Adrenal gland (tissue), 19 donors: ENCODE measurements at places on chromosomes 11 and 22. TPM values are rescaled to one million over a fixed set of nuclear protein-coding genes. Genes with fewer than 3 reads are reported as not detected.

DNA sequence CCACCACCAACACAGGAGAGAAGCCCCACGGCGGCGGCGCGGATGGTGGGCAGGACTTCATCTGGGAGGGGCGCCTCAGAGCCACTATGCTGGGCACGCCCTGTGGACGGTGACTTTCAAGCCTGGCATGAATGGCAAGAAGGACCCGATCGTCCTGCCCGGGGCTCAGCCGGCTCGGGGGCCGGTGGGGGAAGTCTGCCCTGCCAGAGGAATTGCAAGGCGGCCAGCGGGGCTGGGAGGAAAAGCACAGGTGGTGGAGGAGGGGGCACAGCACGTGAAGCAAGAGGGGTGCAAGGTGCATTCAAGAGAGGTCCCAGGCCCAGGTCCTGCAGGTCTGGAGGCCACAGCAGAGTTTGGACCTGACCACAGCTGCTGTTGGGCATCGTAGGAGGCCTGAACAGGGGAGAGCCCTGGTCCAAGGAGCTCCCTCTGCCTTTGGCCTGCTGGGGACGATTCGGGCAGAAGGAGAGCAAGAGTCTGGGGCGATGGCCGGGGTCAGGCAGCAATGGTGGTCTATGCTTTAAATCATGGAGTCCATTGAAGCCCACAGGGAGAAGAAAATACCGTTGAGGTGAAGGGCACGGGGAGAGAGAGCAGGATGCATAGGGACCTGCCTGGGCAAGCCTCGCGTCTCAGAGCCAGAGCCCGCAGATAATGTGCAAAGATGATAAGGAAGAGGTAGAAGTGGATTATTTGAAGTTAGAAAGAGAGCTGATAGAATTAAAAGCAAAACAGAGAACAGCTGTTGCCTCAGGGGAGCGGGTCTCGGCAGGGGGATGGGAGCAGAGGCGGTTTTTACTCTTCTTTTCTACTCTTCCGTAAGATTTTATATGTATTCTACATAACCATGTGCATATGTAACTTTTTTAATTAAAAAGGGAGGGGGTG is 82.6 kb upstream of the SHISAL1 start:
- no peak overlapping the region for H3K27ac ChIP-seq
- H3K36me3 ChIP-seq: no peaks in the 10 kb centered on the region
- DNase-seq: peak; percentile 1
- H3K4me3 ChIP-seq: no peak overlapping the region
- no peaks in the 10 kb centered on the region for H3K27me3 ChIP-seq

BIK gene
- 2.1 TPM for total RNA-seq

GRCh38 chr11:10017911-10018310 is 276.1 kb downstream of the SBF2 start:
- no peak overlapping the region for H3K4me3 ChIP-seq
- no peak for DNase-seq
- H3K27me3 ChIP-seq: no peaks in the 10 kb centered on the region

GRCh38 chr11:119536801-119537200 is 113.8 kb upstream of the THY1 start:
- no peak for DNase-seq
- no peaks in the 10 kb centered on the region for H3K27me3 ChIP-seq
- H3K4me1 ChIP-seq: no peaks in the 10 kb centered on the region
- no peaks in the 10 kb centered on the region for H3K36me3 ChIP-seq

DNA sequence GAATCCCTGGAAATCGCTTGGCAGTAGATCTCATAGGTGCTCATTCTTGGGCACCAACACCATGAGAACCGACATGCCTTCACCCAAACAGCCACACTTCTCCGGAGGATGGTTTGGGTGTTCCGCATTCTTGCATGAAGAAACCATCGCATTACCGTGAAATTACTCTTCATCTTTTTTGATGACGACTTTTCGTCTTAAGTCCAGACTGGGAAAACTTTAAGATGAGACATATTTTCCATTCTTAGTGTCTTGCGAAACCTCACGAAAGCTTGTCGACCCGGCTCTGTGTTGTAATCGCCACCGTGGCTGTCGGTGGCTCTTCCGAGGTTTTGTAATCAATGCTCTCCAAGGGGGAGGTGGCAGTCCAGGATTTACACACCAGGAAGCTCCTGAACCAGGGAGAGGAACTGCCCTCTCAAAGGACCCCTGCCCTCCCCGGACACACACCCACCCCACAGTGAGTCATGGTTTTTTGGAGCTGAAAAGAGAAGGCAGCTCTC is 1.7 kb downstream of the TOM1 start:
- no peaks in the 10 kb centered on the region for H3K27me3 ChIP-seq
- H3K27ac ChIP-seq: peak overlapping the region; percentile 92
- no peak overlapping the region for H3K4me3 ChIP-seq
- DNase-seq: peak; percentile 88
- H3K4me1 ChIP-seq: peaks cover 43% of the 10 kb centered on the region

- H3K27me3 ChIP-seq: no peaks in the 10 kb centered on the region
- peak; percentile 23 for DNase-seq
- H3K27ac ChIP-seq: peak overlapping the region; percentile 85
- H3K4me3 ChIP-seq: peak overlapping the region; percentile 91
- H3K36me3 ChIP-seq: peaks cover 29% of the 10 kb centered on the region
These were observed 497 bp upstream of the SSRP1 start for GRCh38 chr11:57336111-57336666.

TTC28 gene
- 26.7 TPM for total RNA-seq

SCARF2 gene
- total RNA-seq: 10.3 TPM

MAML2 gene
- total RNA-seq: 7.0 TPM

DNA sequence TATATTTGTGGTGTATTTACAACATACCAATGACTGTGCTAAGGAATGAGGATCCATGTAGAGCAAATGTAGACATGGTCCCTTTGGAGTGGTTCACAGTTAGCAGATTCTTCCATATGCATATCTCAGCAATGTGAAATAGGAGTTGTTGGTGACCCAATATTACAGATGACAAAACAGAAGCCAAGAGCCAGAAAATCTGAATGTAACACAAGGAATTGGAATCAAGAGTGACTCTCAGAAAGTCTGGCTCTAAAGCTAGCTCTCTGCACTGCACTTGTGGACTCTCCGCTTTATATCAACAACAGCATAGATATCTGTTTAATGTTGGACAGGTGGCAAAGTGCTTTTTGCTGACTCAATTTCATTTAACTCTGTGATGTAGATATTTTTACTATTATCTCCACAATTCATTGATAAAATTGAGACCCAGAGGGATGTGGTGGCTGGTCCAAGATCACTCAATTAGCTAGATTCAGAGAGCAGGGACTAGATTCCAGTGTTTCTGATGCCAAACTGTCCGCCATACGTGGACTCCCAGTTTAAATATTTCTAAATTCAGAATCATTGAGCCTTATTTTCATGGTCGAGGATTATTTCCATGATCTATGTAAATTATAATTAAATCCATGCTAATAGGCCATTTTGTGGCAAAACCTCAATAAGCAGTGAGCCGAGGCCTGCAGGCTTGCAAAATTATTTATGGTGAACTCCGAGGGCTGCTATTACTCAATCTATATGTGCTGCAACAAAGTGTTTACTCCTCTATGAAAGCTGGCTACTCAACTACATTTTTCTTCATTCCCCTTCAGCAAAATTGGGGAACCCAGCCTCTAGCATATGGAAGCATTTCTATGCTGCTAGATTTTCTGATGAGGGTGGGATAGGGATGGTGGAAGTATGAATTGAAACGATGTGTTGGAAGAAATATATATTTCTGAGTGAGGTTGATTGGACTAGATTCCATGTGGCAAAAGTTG is 21.1 kb upstream of the TENM4 start:
- no peak overlapping the region for H3K27ac ChIP-seq
- H3K27me3 ChIP-seq: no peaks in the 10 kb centered on the region
- no peak overlapping the region for H3K4me3 ChIP-seq
- no peaks in the 10 kb centered on the region for H3K4me1 ChIP-seq

- no peaks in the 10 kb centered on the region for H3K36me3 ChIP-seq
- H3K4me1 ChIP-seq: no peaks in the 10 kb centered on the region
- DNase-seq: no peak
- no peak overlapping the region for H3K27ac ChIP-seq
These were observed 61.4 kb upstream of the FADD start for GRCh38 chr11:70141486-70142220.

TEX12 gene
- not detected for total RNA-seq

SNX32 gene
- not detected for total RNA-seq

AGBL2 gene
- total RNA-seq: 0.35 TPM

DNA sequence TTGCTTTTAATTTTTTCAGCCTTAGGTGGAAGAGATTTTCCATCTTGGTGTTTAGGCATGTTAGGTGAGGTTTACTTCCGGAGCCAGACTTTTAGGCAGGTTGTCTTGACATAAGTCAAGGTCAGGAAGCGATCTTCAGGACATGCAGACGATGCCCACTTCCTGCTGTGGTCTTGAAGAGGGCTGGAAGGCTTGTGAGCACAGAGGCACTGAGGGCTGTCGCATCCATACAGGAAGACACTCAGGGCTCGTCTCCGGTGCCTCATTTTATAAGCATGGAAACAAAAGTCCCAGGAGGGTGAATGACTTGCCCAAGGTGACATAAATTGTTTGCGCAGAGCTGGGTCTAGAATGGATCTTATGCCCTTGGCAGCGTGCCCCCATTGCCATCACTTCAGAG is 30.8 kb downstream of the MARK2 start:
- no peaks in the 10 kb centered on the region for H3K36me3 ChIP-seq
- DNase-seq: no peak
- H3K27me3 ChIP-seq: no peaks in the 10 kb centered on the region

RAB38 gene
- 23.2 TPM for total RNA-seq

C11orf97 gene
- not detected for total RNA-seq

- no peak overlapping the region for H3K4me3 ChIP-seq
- H3K27me3 ChIP-seq: no peaks in the 10 kb centered on the region
- H3K36me3 ChIP-seq: no peaks in the 10 kb centered on the region
- DNase-seq: no peak
- H3K4me1 ChIP-seq: peaks cover 30% of the 10 kb centered on the region
- no peak overlapping the region for H3K27ac ChIP-seq
These were observed 2.1 kb upstream of the RBM4 start for GRCh38 chr11:66636411-66636810.

TAF10 gene
- total RNA-seq: 137 TPM

DNA sequence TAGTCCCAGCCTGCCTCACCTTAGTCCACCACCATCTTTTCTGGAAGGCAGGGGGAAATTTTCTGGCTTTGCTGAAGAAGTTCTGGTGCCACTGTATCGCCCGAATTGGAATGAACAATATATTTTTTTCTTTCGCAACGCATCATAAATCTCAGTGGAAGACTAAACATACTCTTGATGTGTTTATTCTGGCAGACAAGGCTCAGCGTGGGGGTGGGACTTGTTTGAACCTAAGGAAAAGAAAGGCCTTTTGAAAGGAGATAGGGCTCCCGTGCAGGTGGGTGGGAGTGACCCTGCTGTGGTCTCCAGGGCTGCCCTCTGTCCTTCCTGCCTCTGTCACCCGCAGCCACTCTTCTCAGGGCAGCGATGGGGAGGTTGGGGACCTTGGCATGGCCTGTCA is 42.5 kb downstream of the CD82 start:
- no peaks in the 10 kb centered on the region for H3K27me3 ChIP-seq
- no peak for DNase-seq
- H3K36me3 ChIP-seq: no peaks in the 10 kb centered on the region
- H3K4me3 ChIP-seq: no peak overlapping the region
- no peak overlapping the region for H3K27ac ChIP-seq

MEI1 gene
- total RNA-seq: 1.4 TPM

PATE2 gene
- not detected for total RNA-seq

- no peak within 1 kb of the TSS for H3K4me3 ChIP-seq
- H3K27me3 ChIP-seq: peaks cover 40% of the 10 kb centered on the region
- H3K4me1 ChIP-seq: no peaks in the 10 kb centered on the region
- H3K36me3 ChIP-seq: no peaks in the 10 kb centered on the region
- H3K27ac ChIP-seq: no peak within 1 kb of the TSS
- no peak for DNase-seq
These were observed at the start of gene FAT3 for GRCh38 chr11:92224407-92225124. TSS of gene FAT3 (plus strand) at chr11:92224818. CDS start at chr11:92352113, 127,295 bp downstream.

DNA sequence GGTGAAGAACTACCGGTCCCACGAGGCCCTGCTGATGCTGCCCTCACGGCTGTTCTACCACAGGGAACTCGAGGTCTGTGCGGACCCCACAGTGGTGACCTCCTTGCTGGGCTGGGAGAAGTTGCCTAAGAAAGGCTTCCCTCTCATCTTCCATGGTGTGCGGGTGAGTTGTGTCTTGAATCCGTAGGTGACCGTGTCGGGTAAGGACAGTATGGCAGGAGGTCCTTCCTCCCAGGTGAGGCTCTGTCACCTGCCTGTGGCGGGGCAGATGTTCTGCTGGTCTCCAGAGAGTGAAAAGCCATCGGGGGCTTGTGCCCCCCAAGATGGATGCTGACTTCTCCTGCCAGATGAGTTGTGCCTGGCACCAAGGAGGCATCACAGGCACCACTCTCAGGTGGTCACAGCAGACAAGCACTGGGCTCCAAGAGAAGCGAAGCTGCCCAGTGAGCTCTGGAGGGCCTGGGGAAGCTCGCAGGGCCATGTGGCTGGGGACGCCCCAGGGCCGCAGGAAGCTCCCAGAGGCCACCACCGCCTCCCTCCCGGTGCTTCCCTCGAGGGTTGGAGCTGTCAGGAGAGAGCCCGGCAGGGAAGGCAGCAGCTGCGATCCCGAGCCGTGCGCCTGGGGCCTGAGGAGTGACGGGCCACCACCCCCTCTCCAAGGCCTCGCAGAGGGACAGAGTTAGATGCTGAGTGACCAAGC is 17.3 kb upstream of the PANX2 start:
- H3K36me3 ChIP-seq: no peaks in the 10 kb centered on the region
- DNase-seq: no peak
- no peak overlapping the region for H3K27ac ChIP-seq
- no peak overlapping the region for H3K4me3 ChIP-seq
- no peaks in the 10 kb centered on the region for H3K27me3 ChIP-seq
- H3K4me1 ChIP-seq: no peaks in the 10 kb centered on the region

DNA sequence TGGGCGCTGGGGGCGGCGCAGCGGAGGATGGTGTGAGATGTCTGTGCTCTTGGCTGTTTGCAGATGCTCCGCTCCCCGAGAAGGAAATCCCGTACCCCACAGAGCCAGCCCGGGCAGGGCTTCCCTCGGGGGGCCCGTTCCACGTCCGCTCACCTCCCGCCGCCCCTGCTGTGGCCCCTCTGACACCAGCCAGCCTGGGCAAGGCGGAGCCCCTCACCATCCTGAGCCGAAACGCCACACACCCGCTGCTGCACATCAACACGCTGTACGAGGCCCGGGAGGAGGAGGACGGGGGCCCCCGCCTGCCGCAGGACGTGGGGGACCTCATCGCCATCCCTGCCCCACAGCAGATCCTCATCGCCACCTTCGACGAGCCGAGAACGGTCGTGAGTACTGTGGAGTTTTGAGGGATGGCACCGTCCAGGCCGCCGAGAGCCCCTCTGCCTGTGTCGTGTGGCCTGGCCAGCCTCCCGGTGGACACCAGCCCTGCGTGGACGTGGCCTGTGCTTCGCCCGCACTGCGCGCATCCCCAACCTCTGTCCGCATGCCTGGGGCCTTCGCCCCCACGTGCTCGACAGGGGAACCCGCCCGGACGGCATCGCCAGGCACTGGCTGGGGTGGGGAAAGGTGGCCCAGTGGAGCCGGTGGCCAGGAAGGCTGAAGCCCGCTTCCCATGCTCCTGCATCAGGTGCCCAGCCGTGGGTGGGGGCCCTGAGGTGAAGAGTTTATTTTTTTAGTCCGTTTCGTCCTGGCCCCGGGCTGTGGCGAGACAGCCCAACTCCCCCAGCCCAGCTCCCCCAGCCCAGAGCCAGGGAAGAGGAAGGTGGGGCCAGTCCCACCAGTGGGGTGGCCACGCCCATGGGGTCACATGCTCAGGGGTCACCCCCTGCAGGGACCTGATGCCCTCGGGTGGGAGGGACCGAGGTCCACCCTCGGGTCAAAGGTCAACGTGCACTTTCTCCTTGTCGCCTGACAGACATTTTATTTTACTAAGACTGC is 6.5 kb upstream of the TRABD start:
- no peaks in the 10 kb centered on the region for H3K36me3 ChIP-seq
- peak; percentile 13 for DNase-seq
- H3K27ac ChIP-seq: no peak overlapping the region
- peaks cover 5% of the 10 kb centered on the region for H3K4me1 ChIP-seq
- H3K27me3 ChIP-seq: peaks cover 11% of the 10 kb centered on the region
- H3K4me3 ChIP-seq: no peak overlapping the region
